ENCODE measurements at places on chromosomes 6 and 20. TPM values are rescaled to one million over a fixed set of nuclear protein-coding genes. Genes with fewer than 3 reads are reported as not detected.

DNA sequence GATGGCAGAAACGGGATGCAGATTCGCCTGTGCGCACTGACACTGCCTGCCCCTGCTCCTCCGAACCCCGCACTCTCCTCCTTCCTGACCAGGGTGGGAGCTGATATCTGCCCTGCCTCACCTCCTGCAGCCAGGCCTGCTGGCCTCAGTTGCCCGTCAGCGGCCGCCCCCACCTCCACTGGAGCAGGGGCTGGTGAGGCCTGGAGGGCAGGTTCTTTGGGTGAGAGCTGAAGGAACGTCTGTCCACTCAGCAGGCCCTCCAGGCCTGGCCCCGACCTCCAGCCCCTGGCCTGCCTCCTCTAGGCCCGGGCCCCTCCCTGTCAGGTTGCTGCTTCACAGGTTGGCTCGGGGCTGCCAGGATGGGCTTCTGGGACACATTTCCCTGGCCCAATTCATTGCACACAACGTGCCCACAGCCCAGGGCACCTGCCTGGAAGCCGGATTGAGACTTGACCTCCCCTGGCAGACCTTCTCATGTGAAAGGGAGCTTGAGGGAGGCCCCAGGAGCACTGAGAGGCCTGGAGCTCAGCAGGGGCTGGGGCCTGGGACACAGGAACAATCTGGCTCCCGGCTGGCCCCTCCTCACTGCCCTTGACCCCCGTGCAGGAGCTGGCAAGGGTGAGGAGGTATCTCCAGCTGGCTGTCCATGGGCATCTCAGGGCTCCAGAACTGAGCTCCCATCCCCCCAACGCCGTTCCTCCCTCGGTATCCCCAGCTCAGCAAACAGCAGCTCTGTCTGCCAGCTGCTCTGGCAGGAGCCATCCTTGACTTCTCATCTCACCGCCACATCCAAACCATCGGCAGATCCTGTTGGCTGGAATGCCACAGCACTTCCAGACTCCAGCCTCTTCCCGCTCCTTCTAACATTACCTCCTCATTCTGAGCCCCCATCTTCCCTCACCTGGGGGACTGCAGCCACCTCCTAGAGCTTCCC is 39.5 kb downstream of the SPDEF start:
- DNase-seq: no peak

- DNase-seq: no peak
These were observed 462.9 kb downstream of the COL12A1 start for GRCh38 chr6:74742793-74743508.

DNA sequence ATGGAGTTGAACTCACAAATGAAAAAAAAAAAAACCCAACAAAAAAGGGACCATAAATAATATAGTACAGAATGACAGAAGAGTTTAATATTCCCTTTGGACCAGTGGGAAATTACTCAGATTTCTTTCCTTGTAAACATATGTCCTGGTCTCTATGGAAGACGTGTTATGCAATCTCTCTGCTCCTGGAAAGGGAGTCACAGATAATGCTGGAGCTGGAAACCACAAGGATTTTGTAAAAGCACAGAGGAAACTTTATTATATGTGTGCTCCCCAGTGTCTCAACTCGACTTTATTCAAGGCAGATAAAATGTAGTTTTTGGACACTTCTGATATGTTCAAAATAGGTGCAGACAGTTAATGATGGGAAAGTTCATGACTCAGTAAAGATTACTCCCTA is 88.1 kb upstream of the ZFP64 start:
- DNase-seq: no peak

GRCh38 chr20:5550733-5551529 is 199.3 kb upstream of the SHLD1 start:
- DNase-seq: no peak

DNA sequence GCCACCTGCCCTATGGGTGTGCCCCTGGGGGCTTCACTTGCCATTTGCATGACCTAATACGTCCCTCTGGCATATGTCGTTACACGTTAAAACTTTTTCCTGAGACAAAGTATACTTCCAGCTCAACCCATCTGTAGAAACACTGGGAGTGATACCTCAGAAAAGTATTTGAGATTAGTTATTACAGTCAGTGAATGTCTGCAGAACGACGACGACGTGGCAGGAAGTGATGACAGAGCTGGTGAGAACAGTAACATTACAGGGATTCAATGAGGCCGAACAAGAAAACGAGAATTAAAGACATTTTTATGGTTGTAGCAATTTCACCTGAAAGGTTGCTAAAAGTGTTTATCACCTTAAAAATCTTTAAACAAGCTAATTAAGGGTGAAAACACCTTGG is 40.2 kb downstream of the SASH1 start:
- no peak for DNase-seq

DNA sequence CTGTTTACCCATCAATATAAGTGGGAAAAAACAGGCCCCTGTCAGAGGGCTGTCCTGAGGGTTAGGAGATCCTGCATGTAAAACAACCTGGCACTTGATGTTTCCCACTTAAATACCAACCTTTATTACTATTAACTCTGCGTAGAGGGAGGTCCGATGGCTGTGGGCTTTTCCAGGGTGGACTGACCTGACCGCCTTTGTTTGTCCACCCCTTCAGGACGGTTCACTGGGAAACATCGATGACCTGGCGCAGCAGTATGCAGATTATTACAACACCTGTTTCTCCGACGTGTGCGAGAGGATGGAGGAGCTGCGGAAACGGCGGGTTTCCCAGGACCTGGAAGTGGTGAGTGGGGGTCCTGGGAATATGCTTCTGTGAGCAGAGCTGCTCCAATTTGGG is 47.3 kb downstream of the SASH1 start:
- no peak for DNase-seq

The TNFRSF6B gene
- 1.6 TPM for polyA plus RNA-seq

The IL17A gene
- polyA plus RNA-seq: not detected

The DCDC2 gene
- 0.06 TPM for polyA plus RNA-seq
